D341Med (cell line): ENCODE measurements at places on chromosomes 3 and 15.

DNA sequence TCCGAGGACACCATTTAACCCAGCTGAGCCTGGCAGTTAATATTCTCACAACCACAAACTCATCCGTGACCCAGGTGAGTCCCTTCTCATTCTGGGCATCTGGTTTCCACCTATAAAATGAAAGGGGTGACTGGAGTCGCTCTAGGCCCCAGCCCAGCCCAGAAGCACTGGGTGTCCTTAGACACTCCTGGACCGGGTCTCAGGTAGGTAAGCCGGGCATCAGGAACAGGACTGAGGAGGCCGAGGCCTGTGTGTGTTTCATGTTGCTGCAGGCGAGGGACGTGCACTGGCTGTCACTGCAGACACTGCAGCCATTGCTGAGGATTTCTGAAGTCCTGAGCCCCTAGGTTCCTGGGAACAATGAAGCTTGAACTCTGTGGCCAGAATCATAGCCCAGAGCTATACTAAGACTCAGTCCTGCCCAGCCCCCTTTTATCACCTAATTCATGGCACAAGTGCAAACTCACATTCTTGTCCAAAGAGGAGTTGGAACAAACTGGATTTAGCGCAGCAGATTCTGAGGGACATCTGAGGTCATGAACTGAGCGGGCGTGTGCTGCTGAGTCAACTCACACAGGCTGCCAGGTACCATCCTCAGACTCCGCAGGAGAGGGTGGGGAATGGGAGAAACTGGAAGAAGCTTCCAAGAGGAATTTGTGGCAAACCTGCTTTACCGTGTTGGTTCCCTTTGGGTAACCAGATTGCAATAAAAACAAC is 184.9 kb downstream of the FAM43A start:
- DNase-seq, result no peak

- peak; percentile 41 for DNase-seq
Measured at GRCh38 chr3:78645628-78646310, 1122.0 kb downstream of the ROBO1 start.

DNA sequence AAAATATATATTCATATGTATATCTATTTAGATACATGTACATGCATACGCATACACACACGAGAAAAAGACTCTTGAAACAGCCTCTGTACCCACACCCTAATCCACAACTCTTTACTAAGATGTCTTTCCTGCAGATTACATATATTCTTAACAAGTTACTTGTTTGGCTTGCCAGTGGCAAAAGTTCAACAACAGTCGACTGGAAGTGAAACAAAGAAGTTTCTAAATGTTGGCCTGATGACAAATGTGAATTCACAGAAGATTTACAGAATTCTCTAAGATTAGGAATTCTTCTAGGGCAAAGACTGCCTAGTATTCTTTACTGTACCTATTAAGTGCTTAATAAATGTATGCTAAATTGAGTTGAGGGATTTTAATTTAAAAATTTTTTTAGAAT is 116.8 kb downstream of the CDIN1 start:
- DNase-seq, result no peak

DNA sequence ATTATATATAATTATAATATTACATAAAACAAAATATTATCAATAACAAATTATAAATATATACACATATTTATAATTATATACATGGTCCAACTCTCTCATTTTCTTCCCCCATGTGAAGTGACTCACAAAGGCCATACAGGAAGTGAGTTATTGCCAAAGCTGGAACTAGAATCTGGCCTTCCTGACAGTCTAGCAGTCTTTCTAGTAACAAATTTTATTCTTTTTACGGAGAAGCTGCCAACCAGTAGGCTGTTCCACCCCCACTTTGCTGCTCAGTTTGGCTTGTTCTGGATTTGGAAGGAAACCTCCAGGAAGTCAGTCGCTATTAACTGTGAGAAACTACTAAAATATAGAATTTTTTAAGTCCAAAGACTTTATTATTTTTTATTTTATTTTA is 79.6 kb downstream of the DHX36 start:
- no peak for DNase-seq

DNA sequence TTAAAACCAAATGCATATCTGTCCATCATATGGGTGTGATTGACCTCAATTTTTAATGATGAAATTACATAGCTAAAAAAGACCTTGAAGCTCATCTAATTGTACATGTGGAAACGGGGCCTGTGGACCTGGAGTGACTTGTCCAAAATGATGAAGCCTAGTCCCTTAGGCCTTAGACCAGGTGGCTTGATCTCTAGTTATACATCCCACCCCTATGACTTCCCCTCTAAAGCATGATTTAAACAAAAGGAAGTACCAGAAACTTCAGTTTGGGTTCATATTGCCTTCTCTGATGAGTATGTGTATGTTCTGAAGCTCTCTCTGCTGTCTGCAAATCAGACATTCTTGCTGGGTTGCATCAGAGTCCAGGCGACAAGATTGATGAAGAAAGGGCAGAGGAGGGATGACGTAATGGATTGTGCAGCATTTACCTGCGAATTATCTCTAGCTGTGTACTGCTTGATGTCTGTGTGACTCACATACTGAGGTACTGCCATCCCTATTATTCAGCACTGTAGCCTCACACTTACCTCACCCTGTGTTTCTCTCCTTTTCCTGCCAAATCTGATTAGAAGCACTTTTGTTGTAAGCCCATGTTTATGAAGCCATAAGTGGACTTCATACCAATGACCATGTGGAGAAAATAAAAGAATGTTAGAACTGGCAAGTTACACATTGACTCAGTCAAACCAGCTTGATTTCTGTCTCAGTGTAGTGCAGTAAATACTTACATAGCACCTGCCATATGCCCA is 111.5 kb downstream of the FILIP1L start:
- no peak for DNase-seq

GRCh38 chr3:124843047-124843446 is 44.1 kb downstream of the ITGB5 start:
- DNase-seq, result no peak

DNA sequence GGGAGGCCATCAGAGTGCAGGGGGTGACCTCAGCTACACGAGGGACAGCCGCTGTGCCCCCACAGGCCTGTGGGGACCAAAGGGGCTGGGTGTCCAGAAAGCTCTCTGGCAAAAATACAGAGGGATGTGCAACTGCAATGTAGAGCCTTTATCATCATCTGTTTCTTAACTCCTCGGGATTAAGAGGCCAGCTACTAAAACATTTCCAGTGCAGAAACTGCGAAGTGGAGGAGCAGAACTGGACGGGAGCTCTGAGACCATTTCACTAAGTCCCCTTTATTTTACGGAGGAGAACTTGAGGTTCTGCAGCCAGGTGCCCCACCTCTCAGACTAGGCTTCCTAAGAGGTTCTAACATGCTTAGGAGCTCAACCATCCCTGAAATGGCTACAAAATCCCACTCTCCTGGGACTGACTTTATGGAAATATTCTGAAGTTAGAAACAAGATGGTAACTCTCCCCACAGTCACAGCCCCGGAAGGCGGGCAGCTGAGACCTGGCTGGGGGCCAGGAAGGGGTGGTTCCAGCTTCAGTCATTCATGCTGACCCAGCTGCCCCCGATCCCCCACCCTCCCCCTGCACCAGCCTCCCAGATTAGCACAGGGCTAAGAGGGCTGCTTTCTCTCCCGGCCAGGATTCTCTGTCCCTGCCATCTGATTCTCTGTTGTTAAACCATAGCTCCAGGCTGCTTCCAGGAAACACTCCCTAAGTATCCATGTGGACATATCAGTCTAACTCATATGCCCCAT is 40.3 kb downstream of the UMPS start:
- DNase-seq, result no peak

DNA sequence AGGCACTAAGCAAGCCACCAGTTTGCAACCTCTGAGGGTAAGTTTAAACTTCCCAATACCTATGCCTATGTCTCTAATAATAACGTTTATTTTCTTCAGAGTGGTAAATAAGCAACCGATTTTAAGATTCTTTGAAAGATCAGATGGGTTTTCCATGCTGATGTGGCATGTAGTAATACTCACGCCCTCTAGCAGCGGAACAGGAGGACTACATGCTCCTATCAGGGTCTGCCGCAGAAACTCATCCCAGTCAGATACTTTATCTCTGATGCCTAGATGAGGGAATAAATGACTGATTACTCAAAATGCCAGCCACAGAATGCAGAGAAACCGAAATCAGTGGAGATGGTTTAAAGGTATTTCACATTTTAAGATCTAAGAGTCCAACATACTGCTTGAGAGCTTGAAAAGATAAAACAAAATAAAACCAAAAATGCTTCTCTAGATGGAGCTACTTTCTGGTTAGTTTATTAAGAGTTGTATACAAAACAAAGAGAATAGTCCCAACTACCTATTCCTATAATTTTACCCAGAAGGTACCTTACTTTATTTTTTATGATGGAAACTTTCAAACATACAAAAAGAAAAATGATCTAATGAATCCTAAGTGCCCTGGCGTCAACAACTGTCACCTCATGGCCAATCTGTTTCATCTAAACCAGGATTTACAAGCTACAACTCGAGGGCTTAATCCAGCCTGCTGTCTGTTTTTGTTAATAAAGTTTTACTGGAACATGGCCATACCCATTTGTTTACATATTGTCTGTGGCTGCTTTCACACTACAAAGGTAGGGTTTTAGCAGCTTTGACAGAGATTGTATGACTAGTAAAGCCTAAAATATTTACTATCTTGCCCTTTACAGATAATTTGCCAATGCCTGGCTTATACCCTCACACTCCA is 37.5 kb upstream of the STIMATE start:
- peak; percentile 77 for DNase-seq

DNA sequence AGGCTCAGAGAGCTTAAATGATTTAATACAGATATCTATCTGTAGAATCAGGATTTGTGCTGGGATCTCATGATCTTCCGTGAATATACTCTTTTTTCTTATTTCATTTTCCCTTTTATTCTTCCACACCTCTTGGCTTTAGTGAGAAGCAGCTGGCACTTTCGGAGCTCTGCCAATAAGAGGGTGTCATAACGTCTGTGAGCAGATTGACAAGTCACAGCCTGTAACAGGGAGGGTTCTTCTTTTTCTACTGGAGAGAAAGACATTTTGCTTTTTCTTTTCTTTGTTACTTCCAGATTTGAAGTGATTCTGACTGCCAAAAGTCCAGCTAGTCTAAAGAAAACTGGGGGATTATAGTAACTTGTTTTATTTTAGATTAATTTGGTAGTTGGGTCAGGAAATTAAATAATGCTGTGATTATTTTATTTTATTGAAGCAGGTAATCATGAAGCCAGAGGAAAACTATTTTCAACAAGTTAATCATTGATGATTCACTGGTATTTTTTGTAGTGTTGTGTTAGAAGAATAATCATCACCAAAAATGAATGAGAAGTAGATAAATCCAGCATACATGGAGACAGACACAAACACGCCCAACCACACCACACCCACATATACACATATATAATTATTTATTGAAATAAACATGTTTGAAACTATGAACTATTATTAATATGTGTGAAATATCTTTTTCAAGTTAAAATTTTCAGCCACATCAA is 69.8 kb downstream of the TNFAIP8L3 start:
- no peak for DNase-seq

DNA sequence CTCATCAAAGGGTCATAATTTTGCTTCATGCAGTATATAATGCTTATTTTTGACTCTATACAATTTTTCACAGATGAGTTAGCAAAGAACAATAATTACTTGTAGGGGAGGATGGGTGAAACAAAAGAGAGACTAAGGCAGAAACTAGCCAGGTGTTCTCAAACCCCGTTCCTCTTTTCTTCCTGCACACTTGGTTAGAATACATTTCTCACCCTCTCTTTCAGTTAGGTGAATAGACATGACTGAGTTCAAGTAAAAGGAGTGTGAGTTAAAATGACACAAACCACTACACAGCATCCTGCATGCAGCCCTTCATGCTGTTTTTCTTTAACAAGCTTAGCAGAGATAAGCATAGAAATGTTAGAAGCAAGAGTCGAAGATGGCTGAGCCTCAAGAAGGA is 922.2 kb downstream of the TBL1XR1 start:
- no peak for DNase-seq

- DNase-seq, result no peak
Measured at GRCh38 chr3:32009101-32009500, 27.6 kb downstream of the ZNF860 start.

DNA sequence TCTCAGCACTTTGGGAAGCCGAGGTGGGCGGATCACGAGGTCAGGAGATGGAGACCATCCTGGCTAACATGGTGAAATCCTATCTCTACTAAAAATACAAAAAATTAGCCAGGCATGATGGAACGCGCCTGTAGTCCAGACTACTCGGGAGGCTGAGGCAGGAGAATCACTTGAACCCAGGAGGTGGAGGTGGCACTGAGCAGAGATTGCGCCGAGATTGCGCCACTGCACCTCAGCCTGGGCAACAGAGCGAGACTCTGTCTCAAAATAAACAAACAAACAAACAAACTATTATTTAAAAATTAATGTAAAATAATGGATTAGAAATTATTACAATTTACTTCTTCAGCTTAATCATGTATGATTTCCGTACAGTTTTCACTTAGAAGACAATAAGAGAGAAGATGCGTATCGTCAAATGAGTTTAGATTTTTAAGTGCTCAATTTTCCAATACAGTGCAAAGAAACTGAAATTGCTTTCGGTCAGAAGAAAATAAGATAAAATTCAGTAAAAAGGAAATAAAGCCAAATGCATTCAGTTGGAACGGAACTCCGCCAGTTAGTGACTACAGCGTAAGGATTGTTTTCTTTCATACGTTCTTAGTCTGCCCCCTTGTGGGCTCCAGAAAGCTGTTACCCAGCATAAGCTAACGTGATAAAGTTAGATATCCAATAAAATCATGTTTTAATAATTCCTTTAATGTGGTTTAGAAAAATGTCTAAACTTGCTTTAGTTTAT is 24.8 kb downstream of the AADAC start:
- peak; percentile 52 for DNase-seq

- no peak for DNase-seq
Measured at GRCh38 chr15:58260205-58260724, 122.1 kb downstream of the AQP9 start.

- peak; percentile 17 for DNase-seq
Measured at GRCh38 chr3:51712511-51712931, 5.7 kb downstream of the GRM2 start.

GRCh38 chr3:115502128-115502527 is 121.2 kb upstream of the GAP43 start:
- no peak for DNase-seq

DNA sequence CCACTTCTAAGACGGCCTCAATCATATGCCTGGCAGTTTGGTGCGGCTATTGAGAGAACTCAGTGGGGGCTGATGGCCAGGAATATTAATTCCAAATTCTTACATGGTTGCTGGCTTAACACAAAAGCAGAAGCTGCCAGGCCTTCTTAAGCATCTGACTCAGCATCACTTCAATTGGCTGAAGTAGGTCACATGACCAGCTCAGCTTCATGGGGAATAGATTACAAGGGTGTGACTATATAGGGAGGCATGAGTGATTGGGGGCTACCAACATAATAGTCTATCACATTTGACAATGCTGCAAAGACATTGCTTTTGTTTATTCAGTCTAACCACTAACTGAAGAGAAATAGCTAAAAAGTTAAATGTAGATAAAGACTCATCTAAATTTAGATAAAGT is 101.6 kb upstream of the ANKRD28 start:
- no peak for DNase-seq

GRCh38 chr3:76826861-76827260 is 213.0 kb upstream of the ROBO2 start:
- DNase-seq, result no peak

GRCh38 chr3:177618873-177619733 is 421.8 kb upstream of the TBL1XR1 start:
- no peak for DNase-seq
